ENCODE measurements at places on chromosomes 2 and 18.
A peak's percentile ranks its signal among the peaks of the same experiment; 100 is the strongest.

DNA sequence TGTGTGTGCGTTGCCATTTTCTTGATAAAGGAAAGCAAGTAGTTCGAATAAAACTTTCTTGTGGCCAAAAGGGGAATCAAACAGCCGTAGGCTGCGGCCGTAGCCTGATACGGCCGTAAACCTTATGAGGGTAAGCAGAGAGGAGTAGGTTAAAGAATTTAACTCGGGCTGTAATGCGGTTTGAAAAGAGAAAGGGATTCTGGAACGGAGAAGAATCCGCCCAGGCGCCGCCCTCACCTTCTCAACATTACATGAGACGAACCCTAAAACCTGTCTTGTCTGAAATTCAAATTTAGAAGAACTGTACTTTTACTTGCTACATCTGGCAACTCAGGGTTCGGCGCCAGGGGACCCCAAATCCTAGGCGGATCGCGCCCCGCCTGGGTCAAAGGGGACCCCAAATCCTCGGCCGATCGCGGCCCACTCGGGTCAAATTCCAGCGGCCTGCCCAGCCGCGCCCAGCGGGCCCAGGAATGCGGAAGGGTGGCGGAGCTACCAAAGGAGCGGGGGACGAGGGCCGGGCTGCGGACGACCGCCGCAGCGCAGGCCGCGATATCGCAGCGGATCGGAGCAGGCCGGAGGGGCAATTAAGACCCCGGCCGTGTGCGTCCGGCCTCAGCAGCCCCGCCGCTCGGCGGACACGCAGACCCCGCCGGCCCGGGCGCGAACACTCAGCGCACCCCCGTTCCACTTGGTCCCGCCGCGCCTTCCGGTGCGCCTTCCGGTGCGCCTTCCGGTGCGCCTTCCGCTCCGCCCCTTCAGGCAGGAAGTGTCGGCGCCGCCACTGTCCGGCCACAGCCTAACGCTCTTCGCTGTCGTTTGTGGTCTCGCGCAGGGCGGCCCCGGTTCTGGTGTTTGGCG lies at the start of gene MYL12B:
MYL12B (plus strand) TSS at position 761 of the 861 bp plus-strand sequence. CDS start 10,766 bp downstream, outside the sequence.
- peak; percentile 60 for DNase-seq

- DNase-seq = no peak
These were observed 98.8 kb upstream of the TAF1B start for GRCh38 chr2:9744256-9745004.

- DNase-seq = no peak
These were observed 56.8 kb downstream of the TRIP12 start for GRCh38 chr2:229865033-229865432.

GRCh38 chr2:10274376-10274775 lies 28.3 kb upstream of the HPCAL1 start:
- DNase-seq = no peak

GRCh38 chr18:35750929-35751328 lies 169.4 kb downstream of the GALNT1 start:
- no peak for DNase-seq

DNA sequence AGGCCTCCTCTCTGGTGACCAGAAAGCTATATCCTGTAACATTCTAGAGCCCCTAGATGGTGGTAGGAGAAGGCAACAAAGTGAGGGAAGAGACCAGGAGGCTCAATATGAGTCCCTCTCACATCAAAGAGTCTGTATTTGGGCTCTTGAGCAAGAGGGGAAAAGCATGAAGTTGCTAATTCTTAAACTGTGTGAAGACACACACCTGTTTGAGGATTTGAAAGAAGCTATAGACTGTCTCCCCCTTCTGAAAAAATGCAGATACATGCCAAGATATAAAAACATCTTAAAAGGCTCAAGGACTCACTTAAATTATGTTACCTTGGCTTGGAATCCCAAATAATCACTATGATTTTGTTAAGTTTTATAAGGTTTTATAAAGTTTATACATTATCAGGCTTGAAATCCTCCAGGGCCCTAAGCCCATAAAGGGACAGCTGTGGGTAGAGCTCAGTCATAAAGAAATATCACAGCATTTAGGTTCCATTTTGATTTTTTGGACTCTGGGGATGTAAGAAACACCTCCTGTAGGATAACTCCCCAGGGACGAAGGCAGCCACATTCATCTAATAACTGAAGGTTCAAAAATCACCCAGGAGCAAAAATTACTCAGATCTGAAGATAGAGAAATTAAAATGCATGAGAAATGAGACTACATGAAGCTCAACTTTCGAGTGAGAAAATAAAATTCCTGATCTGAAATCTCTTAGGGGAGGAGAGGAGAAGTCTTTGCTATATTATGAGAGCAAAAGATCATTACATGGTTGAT lies 136.1 kb upstream of the LGALSL start:
- DNase-seq = no peak

DNA sequence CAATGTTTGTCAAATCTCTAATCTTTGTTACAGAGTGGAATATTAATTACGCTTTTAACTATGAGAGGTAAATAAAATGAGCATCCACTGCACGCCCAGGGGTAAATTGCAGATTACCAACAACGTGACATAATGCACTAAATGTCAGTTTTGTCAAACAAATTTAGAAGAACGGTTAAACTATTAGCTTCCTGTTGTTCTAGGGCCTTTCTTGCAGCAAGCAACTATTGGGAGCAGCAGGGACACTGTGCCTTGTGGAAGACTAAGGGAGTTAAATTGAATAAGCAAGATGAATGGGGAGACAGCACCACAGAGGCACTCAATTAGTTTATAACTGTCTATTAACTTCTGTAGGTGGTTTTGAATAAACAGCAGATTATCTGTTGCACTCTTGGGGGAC lies 391.0 kb upstream of the RAB12 start:
- DNase-seq = no peak

- no peak for DNase-seq
These were observed 115.1 kb downstream of the KCNJ3 start for GRCh38 chr2:154813636-154814035.

- no peak for DNase-seq
These were observed 19.9 kb downstream of the SNORC start for GRCh38 chr2:232889876-232890401.

- DNase-seq = no peak
These were observed 51.8 kb downstream of the ROCK2 start for GRCh38 chr2:11292464-11293255.

- no peak for DNase-seq
These were observed 59.5 kb upstream of the ID2 start for GRCh38 chr2:8622199-8622911.

DNA sequence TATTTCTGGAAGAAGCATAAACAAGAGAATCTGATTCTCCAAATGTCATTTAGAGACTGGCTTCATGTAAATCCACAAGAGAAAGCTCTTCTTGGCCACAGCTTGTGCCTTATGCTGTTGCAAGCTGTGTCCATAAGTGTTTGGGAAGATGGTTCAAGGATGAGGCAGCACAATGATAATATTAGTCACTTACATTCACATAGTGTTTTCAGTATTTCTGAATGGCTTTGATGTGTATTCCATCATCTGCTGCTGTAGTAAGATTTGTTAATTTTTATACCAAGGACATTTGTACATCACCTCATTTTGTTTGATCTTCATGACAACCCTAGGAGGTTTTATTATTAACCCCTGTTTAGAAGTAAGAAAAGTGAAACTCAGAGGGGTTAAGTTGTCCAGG lies 29.9 kb downstream of the CREG2 start:
- no peak for DNase-seq

GRCh38 chr2:1004398-1004797 lies 53.7 kb downstream of the SNTG2 start:
- no peak for DNase-seq

DNA sequence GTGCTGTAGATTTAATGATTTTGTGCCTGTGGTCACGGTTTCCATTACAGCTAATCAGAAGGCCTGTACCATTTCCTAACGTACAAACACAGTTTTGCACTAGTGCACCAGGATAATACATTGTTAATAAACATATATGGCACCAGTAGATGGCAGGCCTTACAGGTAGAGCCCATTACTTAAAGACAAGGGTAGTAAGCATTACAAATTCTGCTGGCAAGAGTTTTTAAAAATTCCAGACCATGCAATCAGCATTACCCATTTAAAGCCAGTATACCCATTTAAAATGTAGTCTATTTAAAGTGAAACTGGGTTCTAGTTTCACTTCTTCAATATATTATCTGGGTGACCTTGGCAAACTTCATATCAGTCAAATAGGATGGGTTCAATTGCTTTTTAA lies 224.2 kb downstream of the NUP35 start:
- no peak for DNase-seq

- DNase-seq = no peak
These were observed 33.1 kb upstream of the EN1 start for GRCh38 chr2:118880501-118880900.

- DNase-seq = no peak
These were observed 470.9 kb upstream of the ACVR2A start for GRCh38 chr2:147373800-147374422.

- no peak for DNase-seq
These were observed 9.7 kb downstream of the ECEL1 start for GRCh38 chr2:232477751-232478510.

DNA sequence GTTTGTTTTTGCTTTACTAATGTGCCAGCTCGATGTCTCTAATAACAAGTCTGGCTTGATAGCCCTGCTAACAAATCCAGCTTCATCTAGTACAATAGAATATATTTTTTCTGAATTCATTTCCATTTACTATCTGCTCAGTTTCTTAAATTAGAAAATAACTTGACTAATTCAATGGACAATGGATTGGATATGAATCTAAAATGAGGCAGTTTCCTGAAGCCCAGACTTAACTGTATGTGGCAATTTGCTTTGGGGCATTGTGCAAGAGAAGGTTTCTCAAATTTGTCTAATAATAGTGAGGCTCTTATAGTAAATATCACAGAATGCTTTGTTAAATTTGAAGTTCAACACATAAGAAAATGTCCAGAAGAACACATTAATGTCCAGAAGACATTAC lies 25.8 kb downstream of the CALCRL start:
- DNase-seq = no peak
